Heart left ventricle (tissue), 16 donors: ENCODE measurements at places on chromosomes 16 and 17.

DNA sequence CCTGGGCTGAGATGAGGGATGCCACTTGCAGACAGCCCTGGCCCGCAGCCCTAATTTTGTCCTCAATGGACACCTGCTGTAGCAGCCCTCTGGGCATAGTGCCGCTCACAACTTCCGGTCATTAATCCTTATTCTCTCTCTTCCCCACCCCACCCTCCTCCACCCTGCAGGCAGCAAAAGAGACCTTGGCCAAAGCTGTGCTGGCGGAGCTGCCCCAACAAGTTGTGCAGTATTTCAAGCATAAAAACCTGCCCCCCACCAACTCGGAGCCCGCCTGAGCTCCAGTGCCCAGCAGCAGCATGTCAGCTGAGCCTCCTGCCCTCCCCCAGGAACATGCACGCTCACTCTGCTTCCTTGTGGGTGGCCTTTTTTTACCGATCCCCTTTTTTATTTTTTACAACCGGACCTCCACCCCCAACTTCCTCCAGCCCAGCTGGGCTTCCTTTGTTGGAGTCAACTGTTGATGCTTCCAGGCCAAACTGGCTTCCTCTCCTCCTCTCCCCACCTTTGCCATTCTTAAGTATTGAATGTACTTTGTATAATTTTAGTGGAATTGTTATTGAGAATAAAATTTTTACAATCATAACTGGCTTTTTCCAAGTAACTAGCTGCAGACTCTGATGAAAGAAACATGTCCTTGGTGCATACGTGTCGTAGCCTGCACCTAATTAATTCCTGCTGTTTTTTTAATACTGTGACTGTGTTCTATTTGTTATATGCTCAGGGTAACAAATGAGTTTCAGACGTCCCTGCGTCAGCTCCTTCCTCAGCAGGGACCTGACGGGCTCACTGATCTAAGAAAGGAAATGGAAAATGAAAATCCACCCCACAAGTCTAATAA, 38.2 kb downstream of the PSME3IP1 start:
- peak; percentile 47 for DNase-seq

DNA sequence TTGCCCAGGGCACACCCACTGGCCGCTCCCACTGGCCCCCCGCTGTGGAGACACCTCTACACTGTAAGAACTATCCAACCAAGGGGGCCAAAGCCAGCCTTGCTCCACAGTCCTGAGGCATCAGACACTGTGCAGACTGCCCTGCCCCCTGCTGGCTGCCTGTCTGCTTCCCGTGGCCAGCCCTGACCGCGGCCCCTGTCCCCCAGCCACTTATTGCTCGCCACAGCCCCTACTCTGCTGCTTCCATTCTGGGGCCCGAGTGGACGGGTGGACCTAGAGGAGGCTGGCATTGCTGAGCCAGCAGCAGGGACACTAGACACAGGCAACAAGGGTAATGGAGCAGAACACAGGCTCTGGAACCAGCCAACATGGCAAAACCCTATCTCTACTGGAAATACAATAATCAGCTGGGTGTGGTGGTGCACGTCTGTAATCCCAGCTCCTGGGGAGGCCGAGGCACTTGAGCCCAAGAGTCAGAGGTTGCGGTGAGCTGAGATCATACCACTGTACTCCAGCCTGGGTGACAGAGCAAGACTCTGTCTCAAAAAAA, 19.7 kb upstream of the LRRC37A3 start:
- peak; percentile 46 for DNase-seq

GRCh38 chr17:76014100-76014924, 12.8 kb downstream of the EVPL start:
- peak; percentile 74 for DNase-seq

DNA sequence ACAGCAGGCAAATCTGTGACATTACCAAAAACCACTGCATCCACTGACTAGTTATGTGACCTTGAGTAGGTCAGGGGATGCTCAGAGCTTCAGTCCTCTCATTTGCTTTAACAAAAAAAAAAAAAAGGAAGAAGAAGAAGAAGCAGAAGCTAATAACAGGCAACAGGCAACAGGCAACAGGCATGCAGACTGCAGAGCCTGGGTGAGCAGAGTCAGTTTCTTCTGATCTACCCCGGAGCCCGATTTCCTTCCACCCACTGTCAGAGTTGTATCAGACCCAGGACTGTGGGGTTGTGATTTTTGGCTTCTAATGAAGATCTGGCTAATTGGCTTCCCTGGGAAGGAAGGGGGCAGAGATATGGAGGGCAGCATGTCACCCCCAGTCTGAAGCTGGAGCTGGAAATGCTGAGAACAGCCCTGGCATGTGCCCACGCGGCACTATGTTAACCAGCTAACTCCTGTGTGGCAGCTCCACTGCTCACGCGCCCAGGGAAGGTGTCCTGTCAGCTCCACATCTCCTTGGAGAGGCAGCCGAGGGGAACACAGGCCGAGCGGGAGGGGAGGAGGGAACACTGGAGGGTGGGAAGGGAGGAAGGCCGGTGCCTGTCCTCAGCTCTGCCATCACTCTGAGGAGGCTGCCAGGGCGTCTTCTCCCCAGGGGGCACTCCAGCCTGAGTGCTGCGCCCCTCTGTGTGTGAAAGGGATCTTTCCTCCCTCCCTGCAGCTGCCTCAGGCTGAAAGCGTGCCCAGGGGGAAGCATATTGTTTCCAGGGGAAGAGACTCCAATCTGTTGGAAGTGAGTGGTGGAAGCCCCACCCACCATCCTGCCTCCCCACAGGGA, 17.6 kb downstream of the SRCIN1 start:
- DNase-seq, result no peak

DNA sequence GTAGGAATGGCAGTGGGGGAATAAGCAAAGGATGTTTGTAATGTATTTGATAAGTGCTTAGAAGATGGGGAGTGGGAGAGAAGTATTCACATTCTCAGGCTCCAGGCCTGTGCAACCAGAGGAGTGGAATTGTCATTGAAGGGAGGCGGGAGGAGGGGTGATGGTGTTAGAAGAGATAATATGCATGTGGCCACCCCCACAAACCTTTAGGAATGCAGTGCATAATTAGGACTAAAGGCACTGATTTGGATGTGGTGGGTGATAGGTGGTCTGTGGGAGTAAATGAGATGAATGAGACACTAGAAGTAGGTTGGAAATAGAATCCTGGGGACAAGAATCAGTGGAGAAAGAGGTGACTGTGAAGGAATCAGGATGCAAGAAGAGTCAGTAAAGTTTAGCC, 27.1 kb downstream of the UTP18 start:
- DNase-seq, result no peak

GRCh38 chr17:65143889-65144604, 6.9 kb downstream of the RGS9 start:
- no peak for DNase-seq

DNA sequence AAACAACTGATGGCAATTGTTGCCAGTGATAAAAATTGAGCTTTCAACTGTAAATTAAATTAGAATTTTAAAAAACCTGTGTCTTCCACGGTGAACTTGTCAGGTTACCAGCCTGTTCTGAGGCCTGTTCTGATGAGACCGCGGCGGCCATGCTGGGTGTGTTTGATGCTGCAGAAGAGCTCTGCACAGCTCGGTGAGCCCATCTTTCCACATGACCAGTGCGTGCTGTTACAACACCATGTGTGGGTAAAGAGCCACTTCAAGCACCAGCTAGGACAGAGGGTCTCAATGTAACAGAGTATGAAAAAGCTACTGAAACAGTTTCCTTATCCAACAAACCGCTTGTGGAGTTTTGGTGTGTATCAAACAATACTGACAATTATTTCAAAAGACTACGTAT, 48.5 kb downstream of the RPTOR start:
- no peak for DNase-seq

DNA sequence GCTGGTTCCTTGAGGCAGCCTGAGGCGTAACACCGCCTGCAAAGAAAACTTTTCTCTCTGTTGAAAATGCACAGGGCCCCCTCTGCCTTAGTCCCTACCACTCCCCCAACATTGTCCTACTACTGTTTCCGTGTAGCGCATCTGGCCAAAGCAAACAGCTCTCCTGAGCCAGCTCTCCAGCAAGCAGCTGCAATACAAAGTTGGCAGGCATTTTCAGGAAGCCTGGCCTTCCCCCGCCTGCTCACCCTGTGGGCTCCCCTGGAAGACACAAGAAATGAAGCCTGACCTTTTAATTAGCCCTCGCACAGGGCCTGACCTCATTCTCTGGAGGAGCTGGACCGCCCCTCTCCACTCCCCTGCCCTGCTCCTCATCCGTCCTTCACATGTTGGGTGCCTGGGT, 66.7 kb downstream of the SOX9 start:
- DNase-seq, result peak; percentile 76

GRCh38 chr17:42704837-42705494, 22.6 kb downstream of the CNTNAP1 start:
- DNase-seq, result no peak

GRCh38 chr17:69030169-69030568, 30.6 kb downstream of the ABCA9 start:
- DNase-seq, result no peak

DNA sequence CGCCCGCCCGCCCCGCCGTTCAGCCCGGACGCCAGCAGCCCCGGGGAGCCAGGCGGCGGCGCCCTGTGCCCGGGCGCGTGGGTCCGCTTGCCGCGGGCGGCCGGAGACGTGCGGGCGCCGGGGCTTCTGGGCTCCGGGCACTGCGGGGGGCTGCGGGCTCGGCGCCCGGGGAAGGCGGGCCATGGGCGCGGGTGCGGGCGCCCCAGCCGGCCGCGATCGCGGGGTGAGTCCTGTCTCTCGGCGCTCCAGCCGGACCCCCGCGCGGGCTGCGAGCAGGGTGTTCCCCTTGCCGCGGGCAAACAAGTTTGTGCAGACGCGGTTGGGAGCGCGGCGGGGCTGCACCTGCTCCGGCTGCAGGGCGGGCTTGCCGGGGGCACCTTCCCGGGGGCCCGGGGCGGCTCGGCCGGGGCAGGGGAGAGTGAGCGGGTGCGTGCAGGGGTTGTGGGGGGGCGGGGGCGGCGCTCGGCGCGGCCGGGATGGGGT, 292 bp downstream of the WSCD1 start:
- DNase-seq, result no peak

- no peak for DNase-seq
Observed at GRCh38 chr16:85057948-85058347, 30.4 kb downstream of the KIAA0513 start.

GRCh38 chr16:23871924-23872323, 36.1 kb downstream of the PRKCB start:
- no peak for DNase-seq

DNA sequence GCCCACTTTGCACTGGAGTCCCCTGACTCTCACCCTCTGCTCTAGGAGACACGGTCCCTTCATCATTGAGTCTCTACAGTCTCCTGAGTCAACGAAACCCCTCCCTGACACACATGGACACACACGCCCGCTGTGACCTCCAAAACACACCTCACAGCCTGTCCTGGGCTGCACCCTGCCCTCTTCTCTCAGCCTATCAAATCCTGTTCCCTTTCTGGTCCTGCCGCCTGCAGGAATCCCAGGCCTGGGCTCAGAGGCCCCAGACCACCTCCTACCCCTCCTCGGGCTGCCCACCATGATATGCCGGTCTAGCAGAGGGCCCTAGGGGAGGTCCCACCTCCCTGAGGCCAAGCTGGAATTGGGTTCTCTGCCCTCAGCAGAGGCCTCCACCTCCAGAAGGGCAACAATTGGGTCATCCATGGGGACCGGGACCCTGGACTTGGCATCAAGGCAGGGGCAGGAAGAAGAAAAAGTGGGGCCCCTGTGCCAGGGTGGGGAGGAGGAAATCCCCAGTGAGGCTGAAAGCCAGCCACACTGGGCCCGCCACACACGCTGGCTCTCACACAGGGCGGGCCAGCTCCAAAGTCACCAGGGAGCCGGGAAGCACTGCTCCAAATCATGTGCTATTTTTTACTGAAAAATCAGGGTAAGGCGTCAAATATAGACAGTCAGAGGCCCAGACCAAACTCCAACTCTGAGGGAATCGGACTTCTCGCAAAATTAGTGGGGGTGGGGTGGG, 3.4 kb downstream of the PPP1R9B start:
- DNase-seq, result peak; percentile 41

DNA sequence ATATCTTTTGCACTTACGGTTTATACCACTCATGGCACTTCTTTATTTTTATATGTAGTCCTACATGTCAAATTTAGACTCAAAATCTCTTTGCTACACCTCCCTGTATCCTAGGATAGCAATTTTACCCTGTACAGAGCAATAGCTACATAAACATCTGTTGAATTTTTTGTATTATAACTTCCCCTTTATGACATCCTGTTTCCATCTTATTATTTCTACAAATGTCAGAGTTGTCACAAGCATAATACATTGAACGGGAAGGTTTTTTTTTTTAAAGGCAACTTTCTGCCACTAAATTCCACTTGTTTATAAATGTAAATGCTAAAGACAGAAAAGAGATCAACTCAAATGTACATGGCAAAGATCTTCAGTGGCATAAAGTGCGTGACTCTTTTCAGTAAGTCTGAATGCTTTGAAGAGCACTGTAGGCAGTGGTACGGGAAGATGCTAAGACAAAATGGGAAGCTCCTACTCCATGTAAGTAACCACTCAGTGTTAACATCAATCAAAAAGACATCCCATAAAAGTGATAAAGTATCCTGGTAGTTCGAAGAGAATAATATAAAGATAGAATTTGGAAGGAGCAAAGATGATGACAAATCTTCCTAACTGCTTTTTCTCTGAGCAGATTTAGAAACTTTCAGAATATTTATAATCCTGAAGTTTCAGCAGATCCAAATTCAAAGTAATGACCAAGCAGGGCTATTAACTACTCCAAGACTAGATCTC, 26.8 kb downstream of the GNA13 start:
- DNase-seq, result no peak

DNA sequence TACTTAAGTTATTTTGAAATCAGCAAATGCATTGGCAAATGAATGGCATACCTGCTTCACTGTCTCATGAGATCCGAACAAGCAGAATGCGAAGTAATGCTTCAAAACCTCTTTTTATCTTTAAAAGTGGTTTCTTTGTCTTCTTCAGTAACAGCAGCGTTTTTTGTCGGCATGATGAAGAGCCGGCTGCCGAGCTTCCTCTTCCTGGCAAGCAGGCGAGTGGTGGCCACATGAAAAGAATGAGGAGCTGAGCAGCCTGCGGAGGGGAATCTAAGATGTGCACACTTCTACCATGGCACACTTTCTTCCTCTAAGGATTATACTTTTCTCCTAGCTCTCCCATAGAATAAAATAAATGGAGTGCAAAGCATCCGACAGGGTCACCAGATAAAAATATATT, 42.4 kb upstream of the AKTIP start:
- DNase-seq, result no peak

GRCh38 chr17:29587591-29587990, 1.9 kb downstream of the GIT1 start:
- DNase-seq, result no peak

GRCh38 chr17:78438694-78439325, 60.4 kb downstream of the PGS1 start:
- no peak for DNase-seq

- DNase-seq, result no peak
Observed at GRCh38 chr16:74626741-74627416, 20.0 kb upstream of the GLG1 start.

- peak; percentile 74 for DNase-seq
Observed at GRCh38 chr17:2075336-2076086, 20.6 kb downstream of the HIC1 start.

- no peak for DNase-seq
Observed at GRCh38 chr16:53142823-53143568, 88.2 kb downstream of the CHD9 start.

- DNase-seq, result no peak
Observed at GRCh38 chr17:75983501-75984181, 4.6 kb downstream of the TEN1 start.

- DNase-seq, result no peak
Observed at GRCh38 chr16:81798311-81799137, 19.4 kb downstream of the PLCG2 start.

- DNase-seq, result no peak
Observed at GRCh38 chr17:17737961-17738894, 57.0 kb downstream of the RAI1 start.
